PC-9 (cell line): ENCODE measurements at places on chromosomes 6 and 20. TPM values are rescaled to one million over a fixed set of nuclear protein-coding genes. Genes with fewer than 3 reads are reported as not detected.

The MOG gene
- total RNA-seq: not detected in 2 replicates

The CLVS2 gene
- total RNA-seq: not detected in 2 replicates

GRCh38 chr6:53264915-53265607 is 83.7 kb downstream of the ELOVL5 start:
- DNase-seq: no peak
- H3K27me3 ChIP-seq: no peaks in the 10 kb centered on the region
- no peak overlapping the region for H3K27ac ChIP-seq
- H3K36me3 ChIP-seq: peaks cover 18% of the 10 kb centered on the region; the same call in 1 of the 2 replicates

GRCh38 chr6:865846-866245 is 172.9 kb upstream of the EXOC2 start:
- H3K27me3 ChIP-seq: no peaks in the 10 kb centered on the region
- H3K4me1 ChIP-seq: no peaks in the 10 kb centered on the region
- no peak overlapping the region for H3K27ac ChIP-seq
- no peak for DNase-seq
- no peak overlapping the region for H3K4me3 ChIP-seq

- H3K27me3 ChIP-seq: no peaks in the 10 kb centered on the region
- peaks cover 21% of the 10 kb centered on the region; the same call in 1 of the 2 replicates for H3K4me1 ChIP-seq
- no peak overlapping the region for H3K4me3 ChIP-seq
- H3K36me3 ChIP-seq: no peaks in the 10 kb centered on the region
- H3K27ac ChIP-seq: no peak overlapping the region
- DNase-seq: no peak
Observed at GRCh38 chr6:47203938-47204611, 105.6 kb downstream of the TNFRSF21 start.

DNA sequence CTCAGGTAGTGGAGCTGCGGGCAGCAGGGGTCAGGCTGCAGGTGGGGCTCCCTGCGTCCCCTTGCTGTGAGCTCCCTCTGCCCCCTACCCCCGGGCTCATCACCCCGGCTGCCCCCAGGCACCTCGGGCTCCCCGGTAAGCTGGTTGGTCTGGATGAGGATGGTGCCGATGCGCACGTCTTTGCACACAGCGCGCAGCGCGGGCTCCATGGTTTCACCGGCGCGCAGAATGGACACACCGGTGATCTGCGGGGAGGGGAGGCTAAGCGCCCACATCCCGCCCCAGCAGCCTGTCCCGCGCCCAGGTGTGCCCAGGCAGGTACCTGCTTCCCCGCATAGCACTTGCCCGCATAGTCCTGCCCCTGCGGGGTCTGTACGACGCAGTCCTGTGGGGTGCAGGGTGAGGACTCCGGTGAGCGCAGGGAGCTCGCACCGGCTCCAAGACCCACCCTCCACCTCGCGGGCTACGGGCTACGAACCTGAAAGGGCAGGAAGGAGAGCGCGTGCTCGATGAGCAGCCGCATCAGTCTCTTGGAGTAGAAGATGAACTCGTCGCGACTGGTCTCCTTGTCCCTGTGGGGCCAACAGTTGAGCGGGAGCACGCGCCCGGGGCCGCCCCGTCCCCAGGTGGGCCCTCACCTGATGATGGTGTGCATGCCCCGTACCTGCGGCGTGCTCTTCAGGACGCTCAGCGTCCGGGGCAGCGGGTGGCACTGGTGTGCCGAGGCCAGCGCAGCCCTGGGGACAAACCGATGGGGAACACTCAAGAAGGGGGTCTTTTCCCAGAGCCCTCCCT is 15.5 kb downstream of the UCKL1 start:
- DNase-seq: no peak
- H3K36me3 ChIP-seq: peaks cover 17% of the 10 kb centered on the region
- no peak overlapping the region for H3K27ac ChIP-seq
- H3K27me3 ChIP-seq: no peaks in the 10 kb centered on the region

- H3K27ac ChIP-seq: no peak overlapping the region
- H3K4me3 ChIP-seq: peak overlapping the region; percentile 89; the same call in 1 of the 2 replicates
- DNase-seq: no peak
- no peaks in the 10 kb centered on the region for H3K27me3 ChIP-seq
Observed at GRCh38 chr6:154731296-154732218, 1.7 kb upstream of the SCAF8 start.

GRCh38 chr6:25054469-25054868 is 118.7 kb upstream of the RIPOR2 start:
- DNase-seq: peak; percentile 52
- no peak overlapping the region for H3K27ac ChIP-seq
- no peaks in the 10 kb centered on the region for H3K36me3 ChIP-seq
- no peaks in the 10 kb centered on the region for H3K27me3 ChIP-seq
- no peak overlapping the region for H3K4me3 ChIP-seq
- H3K4me1 ChIP-seq: peaks cover 49% of the 10 kb centered on the region
